ENCODE measurements at places on chromosomes 2 and 18.
A peak's percentile ranks its signal among the peaks of the same experiment; 100 is the strongest.

- DNase-seq, result no peak
These were observed 353 bp upstream of the SULT1C4 start for GRCh38 chr2:108377401-108377800.

GRCh38 chr2:194714541-194714940, 942.5 kb upstream of the SLC39A10 start:
- no peak for DNase-seq

GRCh38 chr2:181036445-181036844, 56.0 kb downstream of the UBE2E3 start:
- no peak for DNase-seq

DNA sequence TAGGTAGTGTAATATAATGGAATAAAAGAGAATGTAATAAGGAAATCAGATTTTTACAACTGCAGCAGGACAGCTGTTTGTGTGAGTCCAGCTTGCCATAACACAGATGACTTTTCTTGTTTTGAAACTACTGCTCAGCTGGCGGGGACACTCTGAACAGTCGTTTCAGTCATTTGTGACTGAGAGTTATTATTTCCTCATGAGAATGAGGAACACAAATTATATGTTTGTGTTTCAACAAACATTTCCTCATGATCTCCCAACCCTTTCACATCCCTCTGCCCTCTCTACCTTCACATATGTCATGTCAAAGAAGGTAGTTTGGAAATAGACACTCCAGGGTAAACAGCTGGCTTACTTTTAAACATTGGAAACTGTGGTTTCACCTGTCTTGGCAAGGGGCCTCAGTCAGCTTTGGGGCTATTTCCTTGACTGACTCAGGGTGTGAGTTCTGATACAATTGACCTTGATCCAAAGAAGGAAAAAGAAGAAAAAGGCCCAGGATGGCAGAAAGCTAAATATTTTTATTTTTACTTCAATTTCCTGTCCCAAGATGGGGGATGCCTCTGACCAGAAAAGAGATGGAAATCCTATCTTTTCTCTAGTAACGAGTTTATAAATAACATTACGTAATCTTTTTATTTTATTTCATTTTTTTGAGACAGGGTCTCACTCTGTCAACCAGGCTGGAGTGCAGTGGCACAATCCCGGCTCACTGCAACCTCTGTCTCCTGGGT, 593 bp downstream of the SP140L start:
- no peak for DNase-seq

- DNase-seq, result no peak
These were observed 147.9 kb downstream of the GREB1L start for GRCh38 chr18:21389903-21390302.

DNA sequence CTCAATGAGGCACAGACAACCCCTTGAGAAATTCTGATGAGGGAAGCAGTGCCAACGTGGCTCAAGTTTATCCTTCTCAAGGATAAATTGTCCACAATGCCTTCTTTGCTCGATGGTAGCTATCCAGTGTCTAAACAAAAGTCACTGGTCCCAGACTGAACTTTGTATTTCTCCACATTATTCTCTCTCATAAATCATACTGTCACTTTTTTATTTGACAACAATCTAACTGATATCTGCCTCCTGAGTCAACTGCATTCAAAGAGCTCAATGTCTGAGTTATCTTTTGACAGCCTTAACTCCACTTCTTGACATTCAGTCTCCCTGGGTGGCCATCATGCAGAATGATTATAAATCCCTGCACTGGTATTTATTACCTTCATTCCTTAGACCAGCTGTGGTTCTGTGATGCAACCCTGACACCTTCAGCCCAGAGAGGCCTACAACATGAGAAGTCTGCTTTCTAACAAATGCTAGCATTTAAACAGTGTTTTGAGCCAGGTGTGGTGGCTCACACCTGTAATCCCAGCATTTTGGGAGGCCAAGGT, 38.2 kb downstream of the IMMT start:
- no peak for DNase-seq

DNA sequence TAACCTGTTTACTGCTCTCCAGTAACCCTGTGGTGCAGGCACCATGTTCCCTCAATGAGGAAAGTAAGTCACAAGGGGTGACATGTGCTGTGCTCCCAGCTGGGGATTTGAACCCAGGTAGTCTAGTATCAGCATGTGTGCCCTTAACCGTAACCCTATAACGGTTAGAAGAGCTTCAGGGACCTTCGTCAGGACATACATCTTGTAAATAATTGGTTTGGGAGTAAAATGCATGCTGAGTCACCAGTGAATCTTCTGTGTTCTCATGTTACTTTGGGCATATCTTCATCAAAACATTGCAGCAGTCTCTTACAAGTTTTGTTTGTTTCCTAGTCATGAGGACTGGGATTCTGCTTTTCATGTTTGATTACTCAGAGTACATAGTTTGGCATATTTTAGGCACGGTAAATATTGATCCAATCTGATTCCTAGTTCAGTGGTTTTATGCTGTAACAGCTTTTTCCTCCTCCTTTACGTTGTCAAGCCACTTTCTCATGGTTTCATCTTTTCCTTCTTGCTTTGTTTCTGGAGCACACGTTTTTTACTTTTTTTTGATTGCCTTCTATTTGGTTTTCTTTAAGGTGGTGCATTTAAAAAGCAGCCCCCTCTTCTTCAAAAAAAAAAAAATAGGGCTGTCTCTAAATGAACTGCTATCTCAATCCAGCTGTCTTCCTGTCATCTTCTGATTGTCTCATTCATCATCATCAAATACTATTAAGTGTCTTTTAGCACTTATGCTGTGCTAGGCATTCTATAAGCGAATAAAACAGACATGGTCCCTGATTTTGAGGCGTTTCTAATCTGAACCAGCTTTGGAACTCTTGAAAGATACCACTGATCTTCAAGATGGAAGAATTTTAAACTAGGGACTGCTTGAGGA, 50.4 kb downstream of the CLIP4 start:
- no peak for DNase-seq

DNA sequence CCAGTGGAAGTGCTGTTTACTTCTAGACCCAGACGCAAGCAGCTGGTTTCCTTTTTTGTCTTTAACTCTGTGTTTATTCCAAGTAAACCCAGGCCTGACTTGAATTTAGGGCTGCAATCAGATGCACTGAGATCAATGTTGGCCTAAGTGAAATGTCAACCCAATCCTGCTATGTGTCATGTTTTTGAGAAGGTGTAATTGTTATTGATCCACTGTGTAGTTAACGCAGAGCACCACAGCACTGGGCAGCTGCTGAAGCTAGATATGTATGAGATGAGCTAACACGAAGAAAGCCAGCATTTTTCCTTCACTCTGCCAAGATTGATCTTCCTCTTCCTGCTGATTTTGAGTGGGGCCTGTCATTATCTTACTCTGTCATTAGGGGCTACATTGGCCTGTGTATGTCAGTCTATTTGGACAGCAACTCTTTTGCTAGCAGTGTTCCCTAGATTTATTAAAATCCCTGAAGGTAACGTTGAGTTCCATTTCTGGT, 18.9 kb upstream of the DLX1 start:
- no peak for DNase-seq

- DNase-seq, result no peak
These were observed 138.8 kb upstream of the ITGA6 start for GRCh38 chr2:172288603-172289002.

DNA sequence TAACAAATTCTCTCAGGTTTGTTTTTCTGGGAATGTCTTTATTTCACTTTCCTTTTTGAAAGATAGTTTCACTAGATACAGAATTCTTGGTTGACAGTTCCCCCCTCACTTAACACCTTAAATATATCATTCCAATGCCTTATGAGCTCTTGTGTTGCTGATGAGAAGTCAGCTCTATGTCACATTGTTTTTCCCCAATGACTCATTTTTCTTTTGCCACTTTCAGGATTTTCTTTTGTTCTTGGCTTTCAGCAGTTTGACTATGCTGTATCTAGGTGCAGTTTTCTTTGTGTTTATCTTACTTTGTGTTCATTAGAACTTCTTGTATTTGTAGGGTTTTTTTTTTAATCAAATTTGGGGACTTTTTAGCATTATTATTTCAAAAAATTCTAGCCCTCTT, 5.6 kb upstream of the RALBP1 start:
- no peak for DNase-seq

DNA sequence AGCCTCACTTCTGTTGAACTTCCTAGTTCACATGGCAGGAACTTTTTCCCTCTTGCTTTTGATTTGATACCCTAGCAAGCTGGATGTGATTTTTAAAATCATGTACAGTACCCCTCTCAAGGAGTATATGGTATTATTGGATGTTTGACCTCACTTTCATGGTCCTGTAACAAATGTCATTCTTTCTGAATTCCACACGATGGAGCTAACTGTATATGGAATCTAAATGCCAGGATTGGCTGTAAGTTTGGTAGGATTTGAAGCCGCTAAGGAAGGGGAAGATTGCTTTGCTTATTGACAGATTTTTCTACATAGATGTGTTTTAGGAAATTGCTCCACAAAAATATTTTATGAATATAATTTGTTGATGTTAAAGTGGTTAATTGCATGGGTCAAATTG, 18.3 kb downstream of the MAIP1 start:
- no peak for DNase-seq

DNA sequence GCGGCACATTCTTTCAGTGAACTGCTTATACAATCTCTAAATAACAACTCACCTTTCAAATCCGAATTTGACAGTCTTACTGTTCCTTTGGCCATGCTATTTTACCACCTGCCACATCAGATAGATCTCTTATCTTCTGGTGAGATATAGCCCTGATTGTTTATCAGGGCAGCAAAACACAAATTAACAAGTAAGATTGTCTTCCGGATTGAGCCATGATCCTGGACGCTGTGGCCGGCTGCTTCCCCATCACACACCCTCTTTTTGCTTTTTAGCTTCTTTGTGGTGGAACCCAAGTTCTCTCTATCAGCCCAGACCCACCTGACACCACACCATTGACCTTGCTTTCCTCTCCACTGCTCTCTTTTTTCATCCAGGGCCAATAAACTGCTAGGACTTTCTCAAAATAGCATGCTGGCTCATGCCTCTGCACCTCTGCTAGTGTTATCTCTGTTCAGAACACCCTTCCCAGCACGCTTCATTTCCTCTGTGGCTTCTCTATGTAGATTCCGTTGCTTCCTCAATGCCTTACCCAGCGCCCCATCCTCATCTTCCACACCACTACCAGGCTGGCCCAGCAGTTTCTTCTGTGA, 111.8 kb upstream of the CNTNAP5 start:
- DNase-seq, result no peak

DNA sequence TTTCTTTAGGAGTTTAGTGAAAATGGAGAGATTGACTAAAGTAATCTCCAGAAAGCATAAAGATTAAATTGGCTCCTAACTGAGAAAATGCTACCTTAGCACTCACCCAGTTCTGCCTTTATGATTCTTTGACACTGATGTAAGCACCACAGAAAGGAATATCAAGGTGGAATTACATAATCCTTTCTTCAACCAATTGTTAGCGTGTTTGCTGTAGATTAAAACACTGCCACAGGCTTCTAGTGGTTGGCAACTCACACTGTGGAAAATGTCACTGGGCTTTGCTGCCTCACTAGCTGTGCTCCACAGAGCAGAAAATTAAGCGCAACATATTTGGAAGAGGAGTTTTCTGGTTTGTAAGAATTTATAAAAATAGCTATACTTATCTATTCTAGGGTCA, 104.1 kb downstream of the DLGAP1 start:
- DNase-seq, result no peak

DNA sequence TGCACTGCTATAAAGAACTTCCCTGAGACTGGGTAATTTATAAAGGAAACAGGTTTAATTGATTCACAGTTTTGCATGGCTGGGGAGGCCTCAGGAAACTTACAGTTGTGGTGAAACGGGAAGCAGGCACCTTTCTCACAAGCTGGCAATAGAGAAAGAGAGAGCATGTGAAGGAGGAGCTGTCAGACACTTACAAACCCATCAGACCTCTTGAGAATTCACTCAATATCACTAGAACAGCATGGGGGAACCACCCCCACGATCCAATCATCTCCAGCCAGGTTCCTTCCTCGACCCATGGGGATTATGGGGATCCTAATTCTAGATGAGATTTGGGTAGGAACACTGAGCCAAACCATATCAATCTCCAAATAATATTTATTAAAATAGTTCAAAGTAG, 729.2 kb upstream of the DDX18 start:
- DNase-seq, result no peak

DNA sequence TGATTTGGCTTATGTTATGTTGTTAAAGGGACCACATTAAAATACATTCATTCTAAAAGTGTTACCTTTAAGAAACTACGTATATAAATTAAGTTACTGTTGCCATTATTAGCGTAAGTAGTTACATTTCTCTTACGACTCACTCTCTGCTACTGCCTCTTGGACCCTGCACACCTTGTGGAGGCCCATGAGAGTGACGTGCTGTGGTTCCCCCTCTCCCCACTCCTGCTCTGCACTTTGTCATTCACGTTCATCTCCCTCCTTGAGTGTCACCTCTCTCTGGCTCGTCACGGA, 830 bp upstream of the MERTK start:
- no peak for DNase-seq

GRCh38 chr18:74190086-74190485, 41.8 kb downstream of the TIMM21 start:
- DNase-seq, result no peak

- DNase-seq, result no peak
These were observed 11.3 kb downstream of the PIGN start for GRCh38 chr18:62175521-62175920.

DNA sequence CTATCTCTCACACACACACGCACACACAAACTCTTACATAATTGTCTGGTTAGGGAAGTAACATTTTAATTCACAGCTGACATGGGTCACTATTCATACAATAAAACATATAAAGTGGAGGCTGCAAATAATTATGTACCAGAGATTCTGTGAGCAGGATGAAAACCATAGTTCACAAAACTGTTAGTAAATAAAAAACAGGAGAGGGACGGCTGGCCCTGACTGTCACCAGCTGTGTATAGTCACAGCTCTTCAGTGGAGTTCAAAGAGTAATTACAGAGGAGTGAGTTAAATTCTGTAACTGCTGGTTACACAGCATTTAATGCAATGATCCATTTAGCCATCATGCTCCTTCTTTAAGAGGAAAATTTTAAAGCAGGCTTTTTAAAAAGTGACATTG, 76.9 kb downstream of the NRXN1 start:
- peak; percentile 2 for DNase-seq

DNA sequence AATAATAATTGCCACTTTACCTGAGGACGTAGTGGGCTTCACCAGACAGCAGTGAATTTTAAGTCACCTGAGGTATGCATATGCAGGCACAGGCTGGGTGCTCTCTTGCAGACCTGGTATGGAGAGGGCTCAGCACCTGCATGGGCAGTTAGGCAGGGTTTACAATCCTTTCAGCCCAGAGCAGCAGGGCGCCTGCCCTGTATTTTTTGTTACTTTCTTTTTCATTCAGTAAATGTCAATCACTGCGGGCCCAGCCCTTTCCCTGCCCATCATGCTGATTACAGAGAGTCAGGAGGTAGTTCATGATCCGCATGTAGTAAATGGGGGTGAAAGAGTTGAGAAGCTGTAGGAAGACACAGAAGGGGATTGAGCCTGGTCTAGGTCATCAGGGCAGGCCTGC, 147.0 kb upstream of the ALPP start:
- DNase-seq, result no peak

GRCh38 chr2:18500333-18500732, 60.1 kb downstream of the RDH14 start:
- DNase-seq, result no peak

GRCh38 chr2:38028829-38029228, 47.1 kb downstream of the CYP1B1 start:
- DNase-seq, result no peak

GRCh38 chr18:55239740-55240139, 280.5 kb upstream of the CCDC68 start:
- DNase-seq, result no peak
